Bronchial smooth muscle cell (primary cell): ENCODE measurements at places on chromosomes 3 and 15. TPM values are rescaled to one million over a fixed set of nuclear protein-coding genes. Genes with fewer than 3 reads are reported as not detected.

The CXCR6 gene
- not detected in 2 replicates for total RNA-seq

The CRYGS gene
- total RNA-seq, result 0.79 and 0.94 TPM in 2 replicates

The LRRC15 gene
- 0.26 and 2.7 TPM in 2 replicates for total RNA-seq

The CADM2 gene
- 1.6 TPM in 1 of 2 replicates, not detected in the other for total RNA-seq

The PLSCR4 gene
- 13.8 and 25.5 TPM in 2 replicates for total RNA-seq

The LPP gene
- total RNA-seq, result 20.6 and 33.4 TPM in 2 replicates

The SSR3 gene
- 136 and 265 TPM in 2 replicates for total RNA-seq

The CCDC12 gene
- 32.0 and 41.7 TPM in 2 replicates for total RNA-seq

The LMAN1L gene
- not detected in 2 replicates for total RNA-seq

The DPH6 gene
- 16.5 and 22.9 TPM in 2 replicates for total RNA-seq

The ITIH4 gene
- total RNA-seq, result 1.7 and 3.0 TPM in 2 replicates

The CCDC39 gene
- under 0.01 and 0.52 TPM in 2 replicates for total RNA-seq

The PLA2G4E gene
- not detected in 2 replicates for total RNA-seq

The CCR1 gene
- total RNA-seq, result 0.63 and 1.5 TPM in 2 replicates

The IGSF10 gene
- 0.94 and 2.0 TPM in 2 replicates for total RNA-seq

The REC114 gene
- total RNA-seq, result not detected in 2 replicates

The DENND4A gene
- 10.7 and 17.7 TPM in 2 replicates for total RNA-seq

The P3H2 gene
- 2.6 and 4.3 TPM in 2 replicates for total RNA-seq

The SPATA12 gene
- under 0.01 TPM in 1 of 2 replicates, not detected in the other for total RNA-seq

The TGM4 gene
- under 0.01 TPM in 1 of 2 replicates, not detected in the other for total RNA-seq

The GOLGA6L10 gene
- 0.86 and 1.1 TPM in 2 replicates for total RNA-seq

The FBXO40 gene
- total RNA-seq, result not detected in 2 replicates

The C15orf62 gene
- under 0.01 TPM in 1 of 2 replicates, not detected in the other for total RNA-seq

The TUSC7 gene
- under 0.01 TPM in 1 of 2 replicates, not detected in the other for total RNA-seq

The LZTFL1 gene
- total RNA-seq, result 10.7 and 12.5 TPM in 2 replicates

The MYO5C gene
- 0.09 and 0.16 TPM in 2 replicates for total RNA-seq

The RAD51 gene
- total RNA-seq, result 1.4 TPM in 2 replicates

The CELSR3 gene
- total RNA-seq, result 0.52 and 1.1 TPM in 2 replicates

The MKRN3 gene
- total RNA-seq, result 0.09 and 0.32 TPM in 2 replicates

The ALPK3 gene
- 0.16 and 0.17 TPM in 2 replicates for total RNA-seq

The KIF7 gene
- 13.4 and 15.1 TPM in 2 replicates for total RNA-seq

The ADPRH gene
- 1.0 and 1.7 TPM in 2 replicates for total RNA-seq

The ISLR gene
- 152 and 214 TPM in 2 replicates for total RNA-seq

The TJP1 gene
- total RNA-seq, result 30.8 and 37.8 TPM in 2 replicates

The ACTC1 gene
- 0.16 TPM in 1 of 2 replicates, not detected in the other for total RNA-seq

The WNT5A gene
- 7.3 and 16.4 TPM in 2 replicates for total RNA-seq

The CCDC80 gene
- 281 and 1,910 TPM in 2 replicates for total RNA-seq
